ENCODE measurements at places on chromosomes 2 and 18.

DNA sequence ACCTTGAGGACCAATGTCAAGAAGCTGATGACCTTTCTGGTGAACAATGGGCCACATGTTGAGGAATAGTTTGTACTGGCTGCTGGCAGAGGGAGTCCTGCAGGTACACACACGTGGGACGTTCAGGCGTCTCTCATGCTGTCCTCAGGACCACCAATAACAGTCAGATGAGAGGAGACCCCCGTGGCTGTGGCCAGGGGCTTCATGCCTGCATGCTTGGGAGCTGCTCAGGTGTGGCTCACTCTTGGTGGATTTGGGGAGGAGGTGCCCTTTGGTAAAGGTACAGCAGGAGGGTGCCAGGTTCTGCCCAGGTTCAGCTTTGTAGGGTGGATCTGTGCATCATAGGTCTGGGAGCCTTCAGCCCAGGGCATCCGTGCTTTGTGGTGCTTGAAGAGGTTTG, 62.9 kb upstream of the PXDN start:
- DNase-seq, result no peak

DNA sequence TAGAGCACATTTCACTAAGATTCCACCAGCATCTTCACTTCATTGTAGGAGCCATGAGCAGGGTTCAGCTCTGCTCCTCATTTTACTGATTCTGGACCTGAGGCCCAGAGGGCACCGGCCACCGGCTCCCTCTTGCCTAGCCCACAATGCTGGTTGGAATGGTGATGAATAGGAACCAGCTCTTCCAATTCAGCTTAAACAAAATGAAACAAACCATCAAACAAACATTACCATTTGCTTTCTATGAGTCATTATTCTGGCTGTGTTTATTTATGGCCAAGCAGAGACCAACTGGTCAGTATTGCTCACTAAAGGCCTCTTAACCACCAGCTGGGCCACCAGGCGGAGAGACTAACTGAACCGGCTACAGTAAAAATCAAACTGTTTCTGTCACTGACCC, 176.7 kb downstream of the MTX2 start:
- DNase-seq, result no peak

GRCh38 chr2:223052548-223053483, 826 bp downstream of the KCNE4 start:
- no peak for DNase-seq

GRCh38 chr2:178589335-178589734, 109.1 kb downstream of the PLEKHA3 start:
- no peak for DNase-seq

- DNase-seq, result no peak
These were observed 4.1 kb downstream of the MYCN start for GRCh38 chr2:15944325-15945017.

GRCh38 chr2:140286377-140286776, 1506.2 kb upstream of the NXPH2 start:
- no peak for DNase-seq

DNA sequence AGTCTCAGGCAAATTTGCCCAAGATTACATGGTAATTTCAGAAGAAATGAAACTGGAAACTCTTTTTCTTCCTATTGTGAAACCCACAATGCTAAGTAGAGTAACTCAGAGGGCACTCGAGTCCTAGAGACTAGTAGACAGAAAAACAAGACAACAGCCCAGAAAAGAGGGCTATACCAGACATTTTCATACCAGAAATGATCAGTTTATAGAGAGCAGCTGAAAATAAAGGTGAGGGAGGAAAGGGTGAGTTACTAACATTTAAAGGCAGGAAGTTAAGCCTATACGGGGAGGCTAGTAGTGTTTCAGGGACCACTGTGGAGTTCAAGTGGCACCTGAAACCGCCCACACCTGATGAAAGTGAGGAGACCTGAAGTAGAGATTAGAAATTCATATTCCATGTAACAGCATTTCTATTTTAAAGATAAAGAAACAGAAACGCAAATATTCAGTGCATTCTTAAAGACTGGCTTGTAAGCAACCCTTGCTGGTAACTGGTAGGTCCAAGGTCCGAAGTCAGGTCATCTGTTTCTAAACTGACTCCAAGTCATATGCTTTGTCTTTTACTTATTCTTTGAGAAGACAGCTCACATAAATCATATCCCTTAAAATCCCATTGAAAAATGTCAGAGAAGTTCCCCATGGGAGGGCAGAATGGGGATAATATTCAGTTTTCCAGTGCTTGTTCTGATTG, 145.1 kb upstream of the ITGB6 start:
- no peak for DNase-seq

- no peak for DNase-seq
These were observed 42.5 kb downstream of the ADD2 start for GRCh38 chr2:70725505-70725904.

DNA sequence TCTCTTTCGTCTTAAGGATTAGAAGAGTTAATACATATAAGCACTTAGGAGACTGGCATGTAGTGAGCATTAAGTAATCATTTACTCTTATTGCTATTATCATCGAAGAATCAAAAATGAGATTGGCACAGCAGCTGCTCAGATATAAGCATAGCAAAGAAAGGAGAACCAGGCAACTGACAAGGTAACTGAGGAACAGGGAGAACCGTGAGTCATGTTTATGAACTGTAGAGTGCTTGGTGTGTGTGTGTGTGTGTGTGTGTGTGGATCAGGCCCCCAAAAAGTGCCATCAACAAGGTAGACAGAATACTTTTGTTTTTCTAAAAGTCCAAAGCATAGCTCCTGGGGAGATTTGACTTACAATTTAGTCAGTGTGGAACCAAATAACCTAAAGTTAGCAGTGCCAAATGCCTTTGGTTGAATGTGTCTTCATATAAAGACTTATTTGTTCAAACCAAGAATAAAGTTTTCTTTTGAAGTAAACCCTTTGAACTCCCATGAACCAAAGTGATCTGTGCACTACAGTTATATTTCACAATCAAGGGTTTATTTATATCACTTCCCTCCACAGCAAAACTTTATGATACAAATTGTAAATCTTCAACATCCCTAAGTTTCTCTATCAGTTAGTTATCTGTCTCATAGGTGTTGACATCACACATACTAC, 660.6 kb downstream of the NYAP2 start:
- no peak for DNase-seq

GRCh38 chr2:31088504-31089195, 49.6 kb downstream of the GALNT14 start:
- no peak for DNase-seq

DNA sequence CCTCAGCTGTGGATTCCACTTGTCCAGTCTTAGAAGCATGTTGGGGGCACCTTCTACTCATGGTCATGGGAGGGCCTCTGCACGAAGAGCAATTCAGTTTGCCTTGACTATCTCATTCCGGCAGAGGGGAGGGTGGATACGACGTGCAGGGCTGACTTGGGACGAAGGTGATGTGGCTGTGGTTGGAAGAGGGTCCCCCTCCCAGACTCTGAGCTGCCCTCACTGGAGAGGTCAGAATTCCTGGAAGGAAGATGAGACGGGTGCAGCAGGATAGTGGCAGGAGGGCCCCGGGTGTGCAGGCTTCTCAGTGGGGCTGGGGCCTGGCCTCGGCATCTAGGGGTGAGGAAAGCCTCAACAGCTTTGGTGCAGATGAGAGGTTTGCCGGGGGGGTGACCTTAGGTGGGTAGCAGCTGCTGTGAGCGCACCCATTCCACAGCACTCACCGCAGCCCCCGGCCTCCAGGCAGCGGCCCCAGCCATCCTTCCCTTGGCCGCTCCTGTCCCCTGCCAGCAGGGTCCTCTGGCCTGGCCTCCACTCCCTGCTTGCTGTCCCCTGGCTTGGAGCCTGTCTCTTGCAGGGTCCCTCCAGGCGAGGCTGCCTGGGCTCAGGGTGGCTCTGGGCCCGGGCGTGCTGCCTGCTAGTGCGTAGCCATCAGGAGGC, 3.2 kb downstream of the RNPEPL1 start:
- DNase-seq, result no peak

GRCh38 chr18:49911427-49911826, 98.1 kb upstream of the ACAA2 start:
- no peak for DNase-seq

GRCh38 chr2:11775384-11775783, 29.0 kb downstream of the LPIN1 start:
- no peak for DNase-seq

GRCh38 chr2:235705296-235705695, 211.5 kb downstream of the AGAP1 start:
- DNase-seq, result no peak

GRCh38 chr2:85728883-85729824, 24.6 kb upstream of the ATOH8 start:
- peak; percentile 41 for DNase-seq

- no peak for DNase-seq
These were observed 221.4 kb upstream of the EPAS1 start for GRCh38 chr2:46075848-46076247.

- DNase-seq, result no peak
These were observed 1.3 kb downstream of the CPS1 start for GRCh38 chr2:210557721-210558120.

DNA sequence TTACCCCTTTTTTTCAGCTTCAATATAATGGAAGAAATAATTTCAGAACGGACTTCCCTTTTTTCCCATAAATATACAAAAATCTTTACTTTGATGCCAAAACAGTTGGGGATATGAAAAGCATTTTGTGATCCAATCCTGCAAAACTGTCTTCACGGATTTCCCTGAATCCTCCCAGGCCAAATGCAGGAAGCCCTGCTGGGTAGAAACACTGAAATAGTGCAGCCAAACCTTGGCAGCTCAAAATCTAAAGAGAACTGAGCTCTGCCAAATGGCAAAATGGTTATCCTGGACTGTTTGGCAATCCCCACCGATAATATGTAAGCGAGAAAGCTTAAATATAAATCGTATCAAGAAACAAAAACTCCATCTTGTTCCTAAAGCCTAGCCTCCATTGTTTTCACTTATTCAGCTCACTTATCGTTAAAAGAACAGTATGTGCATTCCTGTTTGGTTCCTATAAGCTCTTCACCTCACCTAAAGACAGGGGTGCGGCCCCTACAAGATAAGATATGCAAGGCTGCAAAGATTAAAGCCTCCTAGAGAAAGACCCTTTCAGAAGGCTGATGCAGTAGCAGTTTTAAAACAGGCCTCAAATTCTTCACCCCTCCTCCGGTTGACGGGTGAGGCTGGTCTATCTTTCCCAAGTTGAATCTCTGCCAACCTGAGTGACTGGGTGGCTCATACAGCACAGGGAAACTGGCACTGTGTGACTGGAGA, 48.6 kb downstream of the LAMA1 start:
- no peak for DNase-seq

DNA sequence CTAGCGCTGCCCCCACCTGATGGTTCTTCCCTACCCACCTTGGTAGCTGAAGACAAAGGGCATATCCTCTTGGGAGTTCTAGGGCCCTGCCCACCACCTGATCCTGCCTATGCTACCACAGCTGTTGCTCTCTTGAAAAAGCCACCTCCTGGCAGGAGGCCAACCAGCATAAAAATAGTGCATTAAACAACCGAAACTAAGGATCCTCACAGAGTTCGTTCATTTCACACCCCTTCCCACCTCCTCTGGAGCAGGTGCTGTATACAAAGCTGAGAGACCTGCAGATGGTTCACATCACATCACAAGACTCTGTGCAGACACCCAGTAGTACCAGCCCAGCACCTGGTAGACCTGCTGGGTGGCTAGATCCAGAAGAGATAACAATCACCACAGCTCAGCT, 1348.0 kb upstream of the TMEFF2 start:
- no peak for DNase-seq

DNA sequence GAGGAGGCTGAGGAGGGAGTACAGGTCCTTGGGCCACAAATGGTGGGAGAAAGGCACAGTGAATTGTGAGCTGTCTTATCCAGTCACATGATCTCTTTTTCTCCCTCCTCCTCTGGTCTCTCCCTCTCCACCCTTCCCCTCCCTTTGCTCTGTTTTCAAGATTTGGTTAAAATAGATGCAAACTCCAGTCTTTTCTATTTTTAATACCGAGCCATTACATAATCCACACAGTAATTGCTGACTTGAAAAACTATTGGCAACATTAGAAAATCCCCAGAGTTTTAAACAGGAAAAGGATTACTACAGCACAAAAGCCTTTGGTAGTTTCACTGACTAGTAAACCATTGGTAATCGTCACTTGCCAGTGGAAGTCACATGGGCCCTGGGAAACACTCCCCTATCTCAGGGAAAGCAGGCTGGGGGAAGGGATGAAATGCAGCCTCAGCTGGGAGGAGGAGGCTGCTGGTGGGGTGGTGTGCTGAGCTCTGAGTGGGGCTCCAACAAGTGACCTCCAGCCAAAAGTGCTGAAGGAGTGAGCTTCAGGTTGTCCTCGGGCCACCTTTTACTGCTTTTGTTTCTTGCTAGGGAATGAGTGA, 57.4 kb upstream of the PCBP1 start:
- no peak for DNase-seq

- no peak for DNase-seq
These were observed 16.9 kb downstream of the ACSL3 start for GRCh38 chr2:222877556-222878300.

DNA sequence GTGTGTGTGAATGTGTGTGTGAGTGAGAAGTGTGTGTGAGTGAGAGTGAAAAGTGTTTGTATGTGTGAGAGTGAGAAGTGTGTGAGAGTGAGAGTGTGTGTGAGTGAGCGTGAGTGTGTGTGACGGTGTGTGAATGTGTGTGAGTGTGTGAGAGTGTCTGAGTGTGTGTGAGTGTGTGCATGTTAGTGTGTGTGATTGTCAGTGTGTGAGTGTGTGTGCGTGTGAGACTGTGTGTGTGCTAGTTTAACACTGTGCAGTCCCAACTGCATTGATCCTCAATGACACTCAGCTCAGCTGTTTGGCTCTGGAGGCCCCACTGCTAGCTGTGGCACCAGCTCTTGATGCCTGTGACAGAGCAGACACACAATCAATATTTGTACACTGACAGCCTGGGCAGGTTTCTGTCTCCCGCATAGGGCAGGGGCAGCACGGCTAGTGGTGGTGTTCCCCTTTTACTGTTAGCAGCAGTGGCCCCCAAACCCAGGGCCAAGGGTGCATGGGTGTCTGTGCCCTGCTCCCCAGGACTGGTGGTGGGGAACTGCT, 135.0 kb downstream of the INHBB start:
- no peak for DNase-seq

DNA sequence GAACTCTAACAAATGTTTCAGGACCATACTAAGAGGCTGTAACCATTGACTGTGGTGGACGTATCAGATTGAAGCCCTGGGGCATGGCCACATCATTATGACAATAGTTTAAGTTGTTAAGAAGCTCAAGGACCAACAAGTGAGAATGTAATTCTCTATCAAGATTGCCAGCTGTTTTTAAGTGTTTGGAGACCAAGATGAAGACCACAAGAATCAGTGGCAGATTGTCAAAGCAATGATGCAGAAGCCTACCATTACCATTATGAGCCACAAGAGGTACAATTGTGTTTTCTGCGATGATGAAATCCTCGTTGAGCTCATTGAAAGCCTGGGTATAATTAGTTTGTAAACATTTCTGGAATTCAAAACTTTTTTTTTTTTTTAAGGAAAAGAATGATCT, 261.1 kb upstream of the ZEB2 start:
- DNase-seq, result no peak

DNA sequence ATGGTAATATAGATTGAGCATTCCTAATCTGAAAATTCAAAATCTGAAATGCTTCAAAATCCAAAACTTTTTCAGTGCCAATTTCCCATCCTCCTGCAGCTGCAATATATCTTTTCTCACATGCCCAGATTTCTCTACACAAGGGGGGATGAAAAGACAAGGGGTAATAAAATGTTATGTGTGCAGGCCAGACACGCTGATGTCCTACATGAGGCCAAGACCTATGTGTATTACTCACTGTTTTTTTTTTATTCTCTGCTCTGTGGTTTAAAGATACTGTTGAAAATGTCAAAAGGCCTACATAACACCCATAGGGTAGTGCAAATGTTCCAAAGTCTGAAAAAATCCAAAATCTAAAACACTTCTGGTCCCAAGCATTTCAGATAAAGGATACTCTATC, 41.2 kb upstream of the CWC22 start:
- DNase-seq, result no peak
